ENCODE measurements at places on chromosomes 5 and 9. TPM values are rescaled to one million over a fixed set of nuclear protein-coding genes. Genes with fewer than 3 reads are reported as not detected.

GRCh38 chr9:6671416-6671815 lies 25.9 kb upstream of the GLDC start:
- no peaks in the 10 kb centered on the region for H3K4me1 ChIP-seq
- no peak overlapping the region for H3K27ac ChIP-seq
- H3K4me3 ChIP-seq, result no peak overlapping the region
- no peak for DNase-seq
- H3K27me3 ChIP-seq, result no peaks in the 10 kb centered on the region

- DNase-seq, result peak; percentile 67
- H3K36me3 ChIP-seq, result no peaks in the 10 kb centered on the region
- H3K4me3 ChIP-seq, result peak overlapping the region; percentile 43
- peaks cover 52% of the 10 kb centered on the region for H3K4me1 ChIP-seq
These were observed 86.7 kb downstream of the BRINP1 start for GRCh38 chr9:119282476-119283077.

DNA sequence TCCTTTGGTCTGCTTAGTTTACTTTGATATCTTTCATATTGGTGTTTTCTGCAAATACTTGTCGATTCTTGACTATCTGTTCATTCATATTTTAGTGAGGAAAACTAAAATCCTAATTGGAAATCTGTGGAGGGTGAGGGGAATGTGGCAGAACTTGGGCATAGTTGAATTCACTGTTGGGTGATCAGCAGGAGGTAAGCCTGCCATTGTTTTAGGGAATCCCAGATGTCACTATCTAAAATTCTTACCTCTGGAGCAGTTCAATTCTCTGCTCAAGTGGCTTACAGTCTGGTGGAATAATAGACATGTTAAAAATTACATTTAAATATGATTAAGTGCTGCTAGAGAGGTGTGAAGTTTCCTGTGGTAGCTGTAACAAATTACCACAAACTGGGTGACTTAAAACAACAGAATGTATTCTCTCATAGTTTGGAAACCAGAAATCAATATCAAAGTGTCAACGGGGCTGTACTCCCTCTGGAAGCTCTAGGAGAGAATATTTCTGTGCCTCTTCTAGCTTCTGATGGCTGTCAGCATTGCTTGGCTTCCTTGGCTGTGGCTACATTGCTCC lies 90.3 kb upstream of the GCNT4 start:
- 0 out of 2 replicates have a peak overlapping the region, but pooled peaks have one; percentile 12 for H3K27ac ChIP-seq
- no peak overlapping the region for H3K4me3 ChIP-seq
- DNase-seq, result peak; percentile 13
- H3K4me1 ChIP-seq, result peaks cover 21% of the 10 kb centered on the region
- H3K36me3 ChIP-seq, result no peaks in the 10 kb centered on the region

DNA sequence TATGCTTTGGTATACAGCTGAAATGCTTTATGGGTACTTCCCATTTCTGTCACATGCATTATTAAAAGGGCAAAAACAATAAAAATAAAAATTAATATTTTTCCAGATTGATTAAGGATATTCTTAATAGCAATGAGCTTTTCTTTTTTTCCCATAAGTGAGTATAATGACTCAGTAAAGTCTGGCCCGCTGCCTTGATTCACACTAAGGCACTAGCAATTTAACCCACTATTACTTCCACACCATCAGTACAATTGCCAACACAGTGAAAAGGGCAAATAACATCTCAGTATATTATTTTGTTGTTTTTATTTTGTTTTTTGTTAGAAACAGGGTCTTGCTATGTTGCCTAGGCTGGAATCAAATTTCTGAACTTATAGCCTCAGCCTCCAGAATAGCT lies 150.1 kb downstream of the RNF180 start:
- H3K36me3 ChIP-seq, result no peaks in the 10 kb centered on the region
- H3K27ac ChIP-seq, result no peak overlapping the region
- no peaks in the 10 kb centered on the region for H3K4me1 ChIP-seq
- H3K27me3 ChIP-seq, result no peaks in the 10 kb centered on the region

DNA sequence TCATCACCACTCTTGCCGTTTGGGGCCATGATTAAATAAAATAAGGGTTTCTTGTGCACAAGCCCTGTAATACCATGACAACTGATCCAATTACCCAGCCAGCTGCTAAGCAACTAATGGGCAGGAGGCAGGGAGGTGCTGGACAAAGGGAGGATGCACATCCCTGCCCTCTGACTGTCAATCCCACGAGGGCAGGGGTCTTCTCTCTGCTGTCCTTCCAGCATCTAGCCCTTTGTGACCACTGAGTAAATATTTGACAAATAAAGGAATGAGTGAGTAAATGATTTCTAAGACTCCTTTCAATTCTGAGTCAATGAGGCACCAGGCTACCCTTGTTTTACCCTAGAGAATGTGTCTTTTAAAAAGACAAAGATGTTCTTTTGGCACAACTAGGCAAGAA lies 247.1 kb downstream of the SYK start:
- no peaks in the 10 kb centered on the region for H3K36me3 ChIP-seq
- H3K27ac ChIP-seq, result no peak overlapping the region
- no peaks in the 10 kb centered on the region for H3K4me1 ChIP-seq
- DNase-seq, result no peak

The SOHLH1 gene
- total RNA-seq, result 0.21 TPM

The STING1 gene
- not detected for total RNA-seq

The TMEFF1 gene
- 85.2 TPM for total RNA-seq

All from GM23338 (cell line).